ENCODE measurements at places on chromosomes 4 and X.

- peak; percentile 92 for DNase-seq
Observed at GRCh38 chrX:46770817-46771163, 11.9 kb upstream of the SLC9A7 start.

GRCh38 chr4:184419976-184420375 lies 54.4 kb downstream of the IRF2 start:
- no peak for DNase-seq

- DNase-seq, result no peak
Observed at GRCh38 chr4:183798301-183799253, 106.5 kb upstream of the STOX2 start.

- no peak for DNase-seq
Observed at GRCh38 chr4:151690876-151691275, 69.9 kb downstream of the GATB start.

DNA sequence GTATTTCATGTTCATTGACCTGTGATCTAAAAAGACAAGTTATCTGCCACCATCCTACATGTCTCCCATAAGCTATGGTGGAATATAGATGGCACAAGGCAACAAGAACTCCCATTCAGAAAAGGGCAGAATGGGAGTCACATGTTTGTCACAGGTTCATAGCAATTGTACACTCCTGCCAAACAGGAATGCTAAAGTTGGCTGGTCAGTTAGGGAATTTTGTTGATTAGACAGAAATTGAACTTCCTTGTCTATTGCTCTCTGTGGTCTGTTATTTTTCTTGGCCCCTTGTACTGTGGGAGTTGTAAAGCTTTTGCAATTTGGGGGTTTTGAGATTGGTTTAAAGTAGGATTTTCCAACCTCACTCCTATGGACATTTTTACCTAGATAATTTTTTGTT lies 101.7 kb upstream of the SOD3 start:
- no peak for DNase-seq

GRCh38 chr4:102560571-102561341 lies 59.6 kb downstream of the NFKB1 start:
- DNase-seq, result no peak

GRCh38 chr4:11428231-11428898 lies at the start of gene HS3ST1:
Gene HS3ST1 (minus strand): TSS chr4:11428894. CDS start chr4:11400005, 28,889 bp downstream.
- DNase-seq, result no peak

GRCh38 chr4:55079451-55080173 lies 45.8 kb downstream of the KDR start:
- DNase-seq, result peak; percentile 68

- DNase-seq, result peak; percentile 51
Observed at GRCh38 chr4:37389967-37390580, 145.5 kb downstream of the NWD2 start.

DNA sequence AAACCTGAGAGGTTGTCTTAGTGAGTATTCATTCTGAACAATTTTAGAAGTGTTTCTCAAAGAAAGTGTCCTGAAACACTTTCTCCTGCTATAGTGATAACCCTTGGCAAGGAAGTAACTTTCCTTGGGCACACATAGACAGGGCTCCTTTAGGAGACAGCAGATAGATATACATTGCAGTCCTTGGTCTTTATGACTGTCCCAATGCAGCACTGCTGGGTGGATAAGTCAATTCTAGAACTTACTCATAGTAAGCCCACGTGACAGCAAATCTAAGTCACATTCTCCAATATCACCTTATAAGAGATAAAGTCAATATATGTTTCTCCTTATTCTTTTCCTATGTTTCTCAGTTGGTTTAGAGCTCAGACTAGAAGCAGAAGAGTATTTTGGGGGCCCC lies 46.7 kb downstream of the GPRASP3 start:
- DNase-seq, result no peak

GRCh38 chr4:87560802-87561201 lies 31.6 kb upstream of the SPARCL1 start:
- DNase-seq, result no peak

DNA sequence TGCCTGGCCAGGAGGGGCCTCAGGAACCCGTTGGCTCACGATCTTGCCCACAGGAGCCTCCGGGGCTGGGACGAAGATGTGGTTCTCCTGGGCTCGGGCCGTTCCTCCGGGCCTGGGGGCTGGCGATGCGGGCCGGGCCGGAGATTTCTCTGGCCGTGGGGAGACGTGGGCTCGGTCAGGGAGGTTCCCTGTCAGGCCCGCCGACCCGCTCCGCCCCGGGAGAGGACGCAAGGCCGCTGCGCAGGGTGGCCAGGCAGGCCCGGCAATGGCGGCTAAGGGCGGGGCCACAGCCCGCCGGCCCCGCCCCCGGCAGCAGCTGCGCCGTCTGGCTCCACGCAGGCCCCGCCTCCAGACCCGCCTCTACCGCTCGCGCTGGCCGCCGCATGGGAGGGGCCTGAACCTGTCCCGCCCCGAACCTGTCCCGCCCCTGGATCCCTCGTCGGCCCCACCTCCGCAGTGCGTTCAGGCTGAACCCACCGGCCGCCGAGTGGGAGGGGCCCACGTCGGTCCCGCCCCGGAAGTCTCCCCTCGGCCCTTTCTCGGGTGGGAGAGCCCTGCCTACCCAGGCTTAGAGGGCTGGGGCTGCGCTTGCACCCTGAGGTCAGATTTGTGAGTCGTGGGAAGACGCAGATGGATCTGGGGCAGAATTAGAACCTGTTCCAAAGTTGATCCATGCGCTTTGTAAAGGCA lies at the start of gene FAM3A:
TSS of gene FAM3A (minus strand) at position 267 of the 690 bp plus-strand sequence. CDS start 460 bp downstream, outside the sequence.
- peak; percentile 86 for DNase-seq

- no peak for DNase-seq
Observed at GRCh38 chrX:78105944-78106650, 2.0 kb downstream of the PGK1 start.

GRCh38 chr4:67691328-67691727 lies 9.6 kb downstream of the UBA6 start:
- DNase-seq, result no peak

GRCh38 chr4:107153228-107153627 lies 117.1 kb upstream of the DKK2 start:
- peak; percentile 9 for DNase-seq

GRCh38 chr4:12712648-12713339 lies 771.3 kb downstream of the RAB28 start:
- DNase-seq, result no peak

DNA sequence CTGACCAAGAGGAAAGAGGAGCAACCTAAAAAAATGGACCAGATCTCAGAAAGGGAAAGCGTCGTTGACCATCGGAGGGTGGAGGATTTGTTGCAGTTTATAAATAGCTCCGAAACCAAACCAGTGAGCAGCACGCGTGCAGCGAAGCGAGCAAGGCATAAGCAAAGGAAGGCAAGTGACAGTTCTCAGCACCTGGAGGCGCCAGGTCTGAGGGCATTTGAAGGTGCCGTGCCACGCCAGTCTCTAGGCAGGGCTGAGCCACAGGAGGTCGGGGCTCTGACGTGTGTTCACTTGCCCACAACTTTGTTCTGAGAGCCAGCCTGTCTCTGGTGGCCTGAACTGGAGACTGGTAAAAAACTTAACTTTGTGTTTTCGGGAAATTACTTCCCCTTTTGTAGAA lies 59.7 kb downstream of the TNIP2 start:
- no peak for DNase-seq

All from M059J (cell line).